ENCODE measurements at places on chromosomes 1 and 21. TPM values are rescaled to one million over a fixed set of nuclear protein-coding genes. Genes with fewer than 3 reads are reported as not detected.

The BRINP3 gene
- 0.65 TPM for total RNA-seq

The ACTL8 gene
- total RNA-seq = under 0.01 TPM

The ITLN1 gene
- total RNA-seq = not detected

The SPATA46 gene
- total RNA-seq = not detected

The FOXD2 gene
- total RNA-seq = not detected

The OVAAL gene
- not detected for total RNA-seq

The STUM gene
- total RNA-seq = not detected

The APP gene
- 1,315 TPM for total RNA-seq

The RGL1 gene
- 19.4 TPM for total RNA-seq

The FCAMR gene
- total RNA-seq = not detected

The PGBD5 gene
- total RNA-seq = not detected

The CD53 gene
- not detected for total RNA-seq

The GBP5 gene
- total RNA-seq = not detected

The TACSTD2 gene
- total RNA-seq = 0.18 TPM

The CYP4Z1 gene
- total RNA-seq = not detected

The NTMT2 gene
- not detected for total RNA-seq

The MAP10 gene
- 1.8 TPM for total RNA-seq

The THEM5 gene
- not detected for total RNA-seq

The C1orf87 gene
- total RNA-seq = not detected

The ABCD3 gene
- total RNA-seq = 54.5 TPM

The FLAD1 gene
- 15.1 TPM for total RNA-seq

The RAB7B gene
- total RNA-seq = 1.3 TPM

The LAMC2 gene
- total RNA-seq = 594 TPM

The PYHIN1 gene
- total RNA-seq = not detected

The FAM110D gene
- total RNA-seq = not detected

The LELP1 gene
- not detected for total RNA-seq

The CYP4A11 gene
- total RNA-seq = not detected

The HCN3 gene
- total RNA-seq = 1.2 TPM

Measured in smooth muscle cell of the umbilical artery (primary cell).